Activated CD8-positive, alpha-beta T cell treated with anti-CD3 and anti-CD28 coated beads for 36 hours (primary cell): ENCODE measurements at places on chromosomes 6 and 20. TPM values are rescaled to one million over a fixed set of nuclear protein-coding genes. Genes with fewer than 3 reads are reported as not detected.

DNA sequence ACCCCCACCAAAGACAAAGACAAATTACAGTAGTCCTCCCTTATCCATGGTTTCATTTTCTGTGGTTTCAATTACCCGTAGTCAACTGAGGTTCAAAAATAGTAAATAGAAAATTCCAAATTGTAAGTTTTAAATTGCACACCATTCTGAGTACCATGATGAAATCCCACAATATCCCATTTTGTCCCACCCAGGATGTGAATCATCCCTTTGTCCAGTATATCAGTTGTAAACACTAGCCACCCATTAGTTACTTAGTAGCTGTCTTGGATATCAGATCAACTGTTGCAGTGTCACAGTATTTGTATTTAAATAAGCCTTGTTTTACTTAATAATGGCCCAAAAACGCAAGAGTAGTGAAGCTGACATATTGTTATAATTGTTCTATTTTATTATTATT, 364.0 kb upstream of the ARID1B start:
- DNase-seq: no peak

DNA sequence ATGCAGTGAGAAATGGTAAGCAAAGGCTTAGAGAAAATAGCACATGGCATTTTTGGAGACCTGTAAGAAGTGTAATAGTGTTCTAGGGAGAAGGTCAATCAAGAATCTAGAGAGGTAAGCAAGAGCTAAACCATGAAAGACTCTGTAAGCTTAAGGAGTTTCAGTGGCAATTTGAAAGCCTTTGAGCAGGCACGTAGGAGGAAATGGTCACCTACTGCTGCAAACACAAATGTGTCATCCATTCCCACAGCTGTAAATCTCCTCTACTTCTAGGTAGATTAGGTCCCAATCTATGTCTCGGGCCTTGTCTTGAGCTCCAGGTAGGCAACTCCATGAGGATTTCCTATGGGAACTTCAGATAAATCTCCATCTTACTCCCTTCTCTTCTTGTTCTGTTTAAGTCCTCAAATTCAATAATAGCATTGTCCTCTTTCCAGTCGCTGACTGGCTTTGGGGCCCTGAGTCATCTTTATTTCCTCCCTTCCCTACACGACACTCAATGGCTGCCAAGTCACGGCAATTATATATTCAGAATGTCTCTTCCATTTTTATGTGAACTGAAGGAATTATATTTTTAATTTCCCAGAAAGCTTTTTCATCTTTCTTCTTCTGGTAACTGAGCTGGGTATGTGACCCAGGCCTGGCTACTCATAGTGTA, 24.2 kb upstream of the PAQR8 start:
- peak; percentile 40 for DNase-seq

- no peak for DNase-seq
Measured at GRCh38 chr6:166236596-166236995, 68.9 kb upstream of the TBXT start.

DNA sequence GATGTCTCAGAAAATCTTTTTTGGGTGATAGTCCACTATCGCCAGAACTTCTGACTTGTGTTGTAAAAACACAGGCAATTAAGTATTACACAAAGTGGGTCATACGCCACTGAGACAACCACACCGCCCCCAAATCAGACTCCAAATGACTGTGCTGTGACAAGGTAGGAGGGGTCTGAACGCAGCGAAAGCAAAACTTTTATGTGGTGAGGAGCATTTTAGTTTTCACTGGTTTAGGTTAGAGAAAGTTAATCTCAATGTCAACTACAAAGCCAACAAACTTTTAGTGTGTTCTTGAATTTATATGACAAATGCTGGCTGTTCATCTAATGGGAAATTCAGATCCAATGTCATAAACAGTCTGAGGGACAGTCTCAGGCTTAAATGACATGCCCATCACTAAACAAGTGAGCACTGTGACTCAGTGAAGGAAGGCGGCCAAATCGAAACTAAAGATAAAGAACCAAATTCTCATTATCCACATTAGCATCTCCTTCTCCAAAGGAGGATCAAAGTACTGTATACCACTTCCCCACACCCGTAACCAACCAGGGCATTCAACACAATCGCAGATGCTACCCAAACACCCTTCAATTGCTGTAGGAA, 186.7 kb downstream of the GJA10 start:
- peak; percentile 96 for DNase-seq

GRCh38 chr20:50663095-50663821, 28.1 kb downstream of the RIPOR3 start:
- peak; percentile 25 for DNase-seq

GRCh38 chr6:119284861-119285521, 64.6 kb downstream of the MAN1A1 start:
- DNase-seq: peak; percentile 27

DNA sequence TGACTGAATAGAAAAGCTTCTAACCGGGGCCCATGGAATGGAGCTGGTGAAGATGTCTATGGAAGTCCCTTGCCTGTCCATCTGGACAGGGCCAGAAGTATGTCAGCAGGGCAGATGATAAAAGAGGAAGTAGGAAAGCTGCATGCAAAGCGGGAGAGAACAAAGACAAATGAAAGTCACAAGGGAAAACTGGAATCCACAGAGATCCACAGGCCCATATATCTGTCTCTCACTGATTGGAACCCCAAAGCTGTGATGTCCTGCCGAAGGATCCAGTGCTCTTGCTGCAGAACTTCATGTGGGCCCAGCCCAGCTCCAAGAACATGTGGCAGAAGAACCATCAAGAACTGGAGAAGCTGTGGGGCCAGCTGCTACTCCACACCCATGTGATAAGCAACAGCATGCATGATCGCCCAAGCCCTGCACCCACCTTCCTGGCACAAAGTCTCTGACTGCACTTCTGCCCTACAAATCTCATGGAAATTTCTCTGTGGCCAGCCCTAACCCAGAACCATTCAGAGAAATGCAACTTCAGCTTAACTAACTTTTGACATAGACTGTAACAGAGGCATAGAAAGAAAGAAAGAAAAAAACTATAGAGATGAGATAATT, 716.0 kb downstream of the KIF16B start:
- DNase-seq: no peak

GRCh38 chr20:20712004-20712473, 405 bp downstream of the RALGAPA2 start:
- peak; percentile 9 for DNase-seq

DNA sequence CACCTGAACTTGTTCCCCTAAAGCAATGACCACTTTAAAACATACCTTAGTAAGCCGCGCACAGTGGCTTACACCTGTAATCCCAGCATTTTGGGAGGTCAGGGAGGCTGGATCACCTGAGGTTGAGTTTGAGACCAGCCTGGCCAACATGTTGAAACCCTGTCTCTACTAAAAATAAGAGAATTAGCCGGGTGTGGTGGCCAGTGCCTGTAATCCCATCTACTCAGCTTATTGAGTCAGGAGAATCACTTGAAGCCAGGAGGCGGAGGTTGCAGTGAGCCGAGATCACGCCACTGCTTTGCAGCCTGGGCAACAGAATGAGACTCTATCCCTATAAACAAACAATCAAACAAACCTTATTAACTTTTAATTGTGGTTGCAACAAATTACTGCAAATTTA, 1.6 kb upstream of the RAET1E start:
- DNase-seq: no peak

DNA sequence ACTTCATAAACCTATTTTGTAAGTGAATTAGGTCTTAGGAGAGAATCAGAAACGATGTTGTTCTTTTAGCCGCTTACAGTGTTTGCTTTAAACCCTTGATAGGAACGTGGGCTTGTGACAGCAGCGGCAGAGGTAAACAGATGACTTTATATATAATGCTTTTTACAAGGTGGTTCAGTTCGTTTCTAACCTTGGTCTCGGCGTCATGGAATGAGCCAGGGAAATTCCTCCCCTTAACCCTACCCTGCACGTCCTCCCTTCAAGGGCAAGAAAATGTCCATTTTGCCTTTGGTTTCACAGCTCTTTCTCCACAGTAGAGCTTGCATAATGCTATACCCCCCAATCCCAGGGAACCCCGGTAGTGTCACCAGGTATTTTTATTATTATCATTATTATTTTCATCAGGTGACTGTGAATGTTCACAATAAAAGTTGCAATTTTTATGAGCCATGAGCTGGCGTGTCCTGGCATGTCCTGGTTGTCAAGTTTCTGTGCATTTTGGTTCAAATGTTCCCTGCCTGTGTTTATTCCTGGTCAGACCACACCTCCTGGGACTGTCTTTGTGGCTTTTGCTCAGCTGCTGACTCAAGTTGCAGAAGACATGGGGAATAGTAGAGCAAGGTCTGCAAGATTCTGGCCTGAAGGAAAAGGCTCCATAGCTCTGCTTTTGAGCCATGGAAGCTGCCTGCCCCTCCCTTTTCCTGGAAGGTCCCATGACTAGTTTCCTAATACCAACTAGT, 112.8 kb upstream of the BMP2 start:
- DNase-seq: no peak

GRCh38 chr6:30341728-30342127, 3.2 kb upstream of the RPP21 start:
- no peak for DNase-seq

GRCh38 chr6:87319271-87319987, 3.0 kb upstream of the SMIM8 start:
- DNase-seq: no peak

DNA sequence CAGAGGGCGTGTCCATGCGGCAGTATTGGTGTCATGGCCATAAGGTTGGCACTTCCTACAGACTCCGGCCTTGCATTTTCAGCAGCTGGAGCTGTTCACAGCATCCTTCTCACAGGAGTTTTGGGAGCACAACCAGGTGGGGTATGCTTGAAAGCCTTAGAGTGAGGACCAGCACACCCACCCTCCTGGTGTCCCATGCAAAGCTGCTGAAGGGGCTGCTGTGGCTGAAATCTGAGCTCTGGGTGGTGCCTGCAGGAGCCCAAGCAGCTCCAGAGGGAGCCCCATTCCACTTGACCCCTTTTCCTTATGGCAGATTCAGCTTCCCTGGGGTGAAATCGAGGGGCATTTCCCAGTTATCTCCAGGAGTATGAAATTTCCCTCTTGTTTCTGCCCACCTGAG, 74.0 kb upstream of the BHLHE23 start:
- no peak for DNase-seq

- DNase-seq: no peak
Measured at GRCh38 chr6:162123797-162124196, 603.8 kb downstream of the PRKN start.

DNA sequence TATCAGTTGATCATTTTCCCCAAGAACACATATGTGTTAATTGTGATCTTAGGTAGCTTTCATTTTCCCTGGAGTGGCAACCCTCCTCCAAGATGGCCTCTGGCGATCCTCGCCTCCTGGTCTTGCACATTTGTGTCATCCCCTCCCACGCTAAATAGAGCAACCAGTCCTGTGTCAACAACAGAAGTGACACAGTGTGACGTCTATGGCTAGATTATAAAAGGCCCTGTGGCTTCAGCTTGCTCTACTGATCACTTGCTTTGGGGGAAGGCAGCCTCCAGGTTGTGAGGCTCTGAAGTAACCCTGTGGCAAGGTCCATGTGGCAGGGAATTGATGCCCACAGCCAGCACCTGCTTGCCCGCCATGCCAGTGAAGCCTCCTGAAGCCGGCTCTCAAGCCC, 30.6 kb upstream of the PPP1R14C start:
- DNase-seq: no peak

- DNase-seq: peak; percentile 96
Measured at GRCh38 chr6:33271468-33272274, at the start of the genes RPS18 and VPS52. Gene RPS18 (plus strand): TSS chr6:33272075. CDS start chr6:33272120, 45 bp downstream. Gene VPS52 (minus strand): TSS chr6:33271876. CDS start chr6:33271675, 201 bp downstream.

- no peak for DNase-seq
Measured at GRCh38 chr6:22906091-22906549, 336.8 kb downstream of the HDGFL1 start.

GRCh38 chr6:144343701-144344428, 58.7 kb downstream of the UTRN start:
- peak; percentile 57 for DNase-seq

DNA sequence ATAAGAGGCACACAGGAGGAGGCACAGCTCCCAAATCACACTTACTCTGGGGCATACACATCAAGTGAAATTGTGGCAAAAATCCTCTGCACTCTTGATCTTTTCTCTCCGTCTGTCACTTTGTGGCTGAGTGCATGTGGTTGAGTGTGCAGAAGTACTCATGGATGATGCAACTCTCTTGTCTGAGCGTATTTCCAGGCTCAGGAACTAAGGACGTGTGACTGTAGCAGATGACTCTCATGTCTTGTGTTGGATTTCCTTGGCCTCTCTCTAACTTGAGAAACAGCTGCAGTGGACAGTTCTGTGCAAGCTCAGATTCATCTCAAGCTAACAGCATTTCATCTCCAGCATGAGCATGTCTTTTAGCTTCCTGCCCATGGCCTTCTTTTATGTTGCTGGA, 245.4 kb upstream of the FLRT3 start:
- no peak for DNase-seq

DNA sequence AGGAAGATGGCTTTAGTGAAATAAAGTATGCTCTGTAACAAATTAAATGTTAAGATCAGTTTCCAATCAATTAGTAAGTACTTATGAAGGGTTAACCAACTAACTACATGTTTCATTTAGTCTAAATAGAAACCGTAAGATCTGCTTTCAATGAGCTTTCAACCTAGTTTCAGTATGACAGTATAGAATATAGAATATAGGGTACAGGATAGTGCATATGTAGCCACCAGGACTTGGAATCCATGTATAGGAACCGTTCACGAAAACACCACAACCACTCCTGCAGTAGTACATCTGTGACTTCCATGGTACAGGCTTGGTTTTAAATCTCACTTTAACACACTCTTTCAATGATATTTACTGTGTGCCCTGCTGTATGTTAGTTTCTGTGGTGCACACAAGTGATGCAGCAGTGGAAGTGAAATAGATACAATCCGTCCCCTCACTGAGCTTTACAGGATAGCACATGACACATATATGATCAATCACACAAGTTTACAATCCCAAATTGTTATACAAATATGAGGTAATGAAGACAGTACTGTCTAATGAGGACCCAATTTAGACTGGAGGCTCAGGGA, 479.7 kb upstream of the MARCKS start:
- DNase-seq: no peak

DNA sequence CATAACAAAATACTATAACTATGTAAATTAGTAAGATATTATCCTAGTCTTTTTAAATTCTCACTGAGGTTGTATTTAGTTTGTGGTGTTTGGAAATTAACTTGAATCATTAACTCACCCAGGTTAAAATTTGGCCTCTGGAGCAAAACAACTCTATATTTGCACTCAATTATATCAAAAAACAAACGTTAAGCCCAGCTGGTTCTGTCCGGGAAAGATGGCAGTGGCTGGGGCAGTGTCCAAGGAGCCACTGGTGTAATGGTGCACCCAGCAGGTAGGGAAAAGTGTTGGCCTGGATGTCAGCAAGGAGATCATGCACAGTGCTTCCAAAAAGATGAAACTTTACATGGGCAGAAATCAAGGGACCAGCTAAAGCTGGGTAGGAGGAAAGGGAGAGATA, 285.3 kb upstream of the CITED2 start:
- DNase-seq: no peak

- DNase-seq: no peak
Measured at GRCh38 chr6:99132026-99132635, 184.4 kb upstream of the FBXL4 start.

GRCh38 chr6:31171931-31172905, 1.7 kb upstream of the POU5F1 start:
- no peak for DNase-seq

RNF144B gene
- 1.8 TPM for total RNA-seq

SAMD3 gene
- total RNA-seq: 8.7 TPM

HSPA12B gene
- total RNA-seq: not detected

ACTL10 gene
- 2.4 TPM for total RNA-seq

MAVS gene
- total RNA-seq: 17.0 TPM

EEF1A2 gene
- total RNA-seq: 2.2 TPM

NR2E1 gene
- not detected for total RNA-seq

ZSCAN23 gene
- total RNA-seq: 1.6 TPM

COX4I2 gene
- total RNA-seq: not detected

VARS1 gene
- 153 TPM for total RNA-seq

ZC2HC1B gene
- not detected for total RNA-seq

PRELID3B gene
- total RNA-seq: 145 TPM

GSTA2 gene
- total RNA-seq: not detected
